ENCODE measurements at places on chromosomes 2 and 18.

GRCh38 chr18:55018602-55019001, 59.3 kb upstream of the CCDC68 start:
- DNase-seq: peak; percentile 33

GRCh38 chr18:25229081-25229480, 122.9 kb downstream of the ZNF521 start:
- no peak for DNase-seq

DNA sequence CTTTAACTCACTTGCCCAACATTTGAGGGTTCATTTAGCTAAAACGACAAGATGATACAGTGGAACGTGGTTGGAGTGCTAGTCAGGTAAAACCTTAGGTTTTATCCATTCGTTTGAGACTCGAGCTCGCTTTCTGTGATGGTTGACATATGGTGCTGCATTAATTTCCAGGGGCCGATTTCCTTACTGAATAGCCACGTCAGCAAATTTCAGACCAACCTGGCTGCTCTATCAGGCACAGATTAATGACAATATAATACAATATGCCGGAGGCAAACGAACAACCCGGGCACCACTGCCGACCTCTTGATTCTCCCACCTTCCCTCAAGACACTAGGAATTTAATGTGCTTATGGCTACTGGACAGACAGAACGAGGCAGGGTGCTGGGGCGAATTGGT, 42.0 kb downstream of the NABP1 start:
- no peak for DNase-seq

GRCh38 chr2:46216213-46216612, 81.0 kb upstream of the EPAS1 start:
- no peak for DNase-seq

- DNase-seq: no peak
Measured at GRCh38 chr2:9300829-9301453, 94.3 kb downstream of the ASAP2 start.

GRCh38 chr2:53467467-53468180, 300.0 kb upstream of the CHAC2 start:
- no peak for DNase-seq

GRCh38 chr2:169743549-169743948, 9.9 kb downstream of the KLHL23 start:
- no peak for DNase-seq

DNA sequence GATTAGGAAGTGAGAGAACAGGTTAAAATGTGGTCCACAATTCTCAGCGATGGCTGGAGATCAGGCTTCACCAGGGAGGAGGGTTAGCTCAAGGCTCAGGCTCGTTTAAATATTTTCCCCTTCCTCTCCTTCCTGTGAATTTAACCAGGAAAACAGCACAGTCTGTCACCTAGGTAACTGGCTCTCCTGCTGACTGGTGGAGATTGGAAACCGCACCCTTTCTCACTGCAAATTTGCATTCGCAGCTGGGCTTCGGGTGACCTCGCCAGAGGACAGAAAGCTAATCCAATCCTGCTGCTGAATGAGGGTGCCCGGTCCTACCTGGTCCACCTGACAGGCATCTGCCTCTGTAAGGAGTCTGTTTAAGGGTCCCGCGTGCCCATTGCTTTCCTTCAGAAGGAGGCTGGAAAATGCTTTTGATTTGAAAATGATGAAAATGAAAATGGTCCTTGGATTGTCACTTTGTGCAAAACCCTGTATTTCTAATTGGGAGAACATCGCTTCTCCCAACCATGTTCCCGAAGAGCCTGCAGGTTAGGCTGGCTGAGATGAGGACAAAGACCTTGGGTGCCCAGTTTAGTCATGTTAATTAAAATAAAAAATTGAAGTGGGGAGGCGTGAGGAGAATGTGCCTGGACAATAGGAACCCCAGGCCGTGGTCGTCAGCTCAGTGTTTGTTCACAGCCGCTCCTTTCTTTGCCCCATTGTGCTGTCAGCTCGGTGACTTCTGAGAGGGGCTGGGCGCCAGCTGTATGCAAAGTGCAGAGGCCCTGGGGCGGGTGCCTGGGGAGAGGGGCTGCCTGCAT, 43.4 kb upstream of the MTCL1 start:
- peak; percentile 58 for DNase-seq

GRCh38 chr2:36479406-36479805, 118.6 kb downstream of the FEZ2 start:
- DNase-seq: no peak

DNA sequence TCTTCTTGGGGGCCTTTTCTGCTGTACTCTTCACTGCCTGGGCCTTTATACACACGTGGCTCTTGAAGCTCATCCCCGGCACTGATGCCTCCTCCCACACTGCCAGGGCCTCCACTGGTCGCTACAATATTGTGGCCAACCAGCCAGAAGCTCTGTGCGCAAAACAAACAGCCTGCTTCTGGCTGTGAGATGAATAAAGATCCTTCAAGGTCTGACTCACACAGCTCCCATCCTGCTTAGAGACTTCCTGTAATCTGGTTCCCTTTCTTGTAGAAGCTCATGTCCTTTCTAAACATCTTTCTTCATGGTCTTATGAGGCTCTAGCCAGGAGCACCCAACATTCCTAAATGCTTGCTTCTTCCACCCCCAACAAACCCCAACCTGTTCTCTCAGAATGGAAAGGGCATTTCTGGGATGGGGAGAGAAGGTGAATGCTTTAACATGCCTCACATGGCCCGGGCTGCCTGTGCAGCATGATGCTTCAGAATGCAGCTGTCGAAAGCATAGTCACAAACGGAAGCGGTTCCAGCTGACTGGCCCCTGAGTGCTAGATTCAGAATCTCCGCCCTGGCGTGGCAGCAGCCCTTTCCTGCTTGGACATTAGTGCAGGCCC, 24.6 kb downstream of the NRP2 start:
- peak; percentile 63 for DNase-seq

- DNase-seq: no peak
Measured at GRCh38 chr2:216863946-216864345, 4.1 kb upstream of the TNP1 start.

- DNase-seq: no peak
Measured at GRCh38 chr18:39211461-39211860, 1645.9 kb upstream of the CELF4 start.

DNA sequence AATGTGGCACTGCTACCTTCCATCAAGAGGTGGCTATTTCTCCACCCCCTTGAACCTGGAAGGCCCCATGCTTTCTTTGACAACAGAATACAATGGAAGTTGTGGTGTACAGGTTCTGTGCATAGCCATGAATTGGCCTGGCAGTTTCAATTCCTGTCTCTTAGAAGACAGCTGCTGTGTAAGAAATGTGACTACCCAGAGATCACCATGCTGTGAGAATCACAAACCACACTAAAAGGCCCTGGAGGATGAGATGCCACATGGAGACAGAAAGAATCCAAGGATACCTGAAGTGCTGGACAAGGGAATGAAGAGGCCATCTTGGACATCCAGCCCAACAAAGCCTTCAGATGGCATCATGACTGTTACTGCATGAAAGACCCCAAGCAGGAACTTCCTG, 47.7 kb upstream of the EHBP1 start:
- no peak for DNase-seq

DNA sequence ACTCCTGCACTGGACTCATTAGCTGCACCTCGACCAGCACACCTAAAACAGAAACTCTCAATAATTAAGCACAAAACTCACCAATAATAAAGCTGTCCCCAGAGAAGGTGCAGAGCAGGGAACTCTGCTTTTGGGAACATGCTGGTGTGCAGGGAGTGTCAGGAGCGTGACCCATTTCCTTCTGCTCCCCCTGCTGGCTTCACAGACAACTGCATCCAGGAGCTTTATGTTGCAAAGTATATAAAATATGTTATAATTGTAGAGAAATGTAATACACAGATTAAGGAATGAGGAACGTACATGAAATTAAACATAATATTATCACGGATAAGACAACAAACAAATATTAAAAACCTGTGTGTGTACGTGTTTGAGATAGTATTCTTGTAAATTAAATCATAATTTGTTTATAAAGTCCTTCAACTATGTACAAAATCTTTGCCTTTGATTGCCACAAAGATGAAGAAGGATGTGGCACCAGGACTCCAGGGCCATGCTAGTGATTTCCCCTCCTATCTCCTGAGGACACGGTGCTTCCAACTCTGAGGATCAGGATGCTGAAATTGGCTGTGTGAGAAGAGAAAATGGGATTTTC, 68.6 kb upstream of the MAL start:
- DNase-seq: no peak

- DNase-seq: no peak
Measured at GRCh38 chr2:239820836-239821693, 204.1 kb downstream of the NDUFA10 start.

- no peak for DNase-seq
Measured at GRCh38 chr2:236714080-236714479, 144.5 kb downstream of the ACKR3 start.

All from retinal pigment epithelial cell (primary cell).